ENCODE measurements at places on chromosomes 2 and 18.

DNA sequence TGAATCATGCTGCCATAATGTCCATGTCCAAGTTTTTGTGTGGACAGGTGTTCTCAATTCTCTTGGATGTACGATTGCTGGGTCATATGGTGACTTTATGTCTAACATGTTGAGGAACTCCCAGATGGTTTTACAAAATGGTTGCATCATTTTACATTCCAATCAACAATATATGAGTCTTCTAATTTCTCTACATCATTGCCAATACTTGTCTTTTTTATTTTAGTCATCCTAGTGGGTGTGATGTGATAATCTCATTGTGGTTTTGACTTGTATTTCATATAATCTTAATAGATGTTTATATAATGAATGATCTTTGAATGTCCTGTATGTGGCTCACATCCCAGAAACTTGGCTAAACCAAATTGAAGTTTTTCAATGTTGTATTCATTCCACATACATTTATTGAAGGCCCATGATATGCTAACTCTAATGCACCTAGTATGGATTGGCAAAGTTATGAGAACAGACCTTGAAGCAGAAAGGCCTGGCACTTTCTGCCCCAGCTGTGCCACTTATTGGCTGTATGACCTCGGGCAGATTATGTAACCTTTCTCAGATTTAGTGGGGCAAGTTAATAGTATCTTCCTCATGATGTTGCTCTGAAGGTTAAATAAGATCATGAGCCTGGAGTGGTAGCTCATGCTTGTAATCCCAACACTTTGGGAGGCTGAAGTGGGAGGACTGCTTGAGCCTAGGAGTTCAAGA lies 205.4 kb downstream of the RAB3GAP1 start:
- no peak for DNase-seq

DNA sequence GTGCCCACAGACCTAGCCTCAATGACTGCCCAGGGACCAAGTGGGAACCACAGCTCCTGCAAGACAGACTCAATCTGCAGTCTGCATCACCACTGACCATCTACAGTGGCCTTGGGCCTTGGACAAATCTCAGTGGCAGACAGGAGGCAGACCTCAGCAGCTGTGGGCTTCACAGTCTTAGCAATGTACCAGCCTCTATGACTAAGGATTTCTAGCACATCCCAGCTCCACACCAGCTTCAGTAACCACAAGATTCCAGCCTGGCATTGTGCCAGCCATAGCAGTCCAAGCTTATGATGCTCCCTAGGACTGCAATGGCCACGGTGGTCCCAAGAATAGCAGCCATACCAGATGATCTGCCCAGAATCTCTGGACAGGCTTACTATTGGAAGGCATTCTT lies 19.6 kb upstream of the WDR75 start:
- DNase-seq = no peak

GRCh38 chr2:161990741-161991140 lies 83.3 kb downstream of the DPP4 start:
- no peak for DNase-seq

- no peak for DNase-seq
These were observed 1059.2 kb upstream of the LRRTM1 start for GRCh38 chr2:81363800-81364199.

DNA sequence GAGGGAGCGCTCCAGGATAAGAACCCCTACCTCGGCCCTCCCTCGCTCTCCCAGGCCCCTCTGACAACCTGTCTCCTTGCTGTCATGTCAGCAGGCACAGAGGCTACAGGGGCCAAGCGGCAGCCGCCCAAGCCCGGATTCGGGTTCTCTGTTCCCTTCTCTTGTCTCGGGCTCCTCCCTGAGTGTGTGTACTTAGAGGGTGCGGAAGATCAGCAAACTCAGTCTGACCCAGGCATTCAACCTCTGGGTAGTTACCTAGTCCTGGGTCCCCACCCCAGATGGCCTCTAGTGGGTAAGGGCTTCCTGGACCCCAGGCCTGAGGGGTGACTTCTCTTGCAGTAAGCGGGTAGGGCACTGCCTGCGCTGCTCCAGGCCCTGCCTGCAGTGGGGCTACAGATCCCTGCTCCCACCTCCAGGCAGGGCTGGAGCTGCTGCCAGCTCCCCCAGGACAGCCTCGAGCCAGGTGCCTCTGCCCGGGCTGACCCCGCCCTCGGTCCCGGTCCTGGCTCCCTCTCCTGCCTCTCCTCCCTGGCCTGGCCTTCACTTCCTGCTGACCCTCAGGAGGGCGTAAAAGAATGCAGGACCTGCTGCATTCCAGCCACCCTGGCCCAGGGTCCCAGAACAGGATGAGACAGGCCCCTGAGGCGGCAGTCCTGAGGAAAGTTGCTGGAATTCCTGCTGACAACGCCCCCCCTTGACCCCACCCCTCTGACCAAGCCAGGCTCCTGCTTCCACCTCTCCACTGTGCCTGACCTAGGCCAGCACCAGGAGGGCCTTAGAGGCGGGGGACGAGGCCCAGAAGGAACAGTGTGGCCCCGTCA lies 22.0 kb downstream of the GPC1 start:
- no peak for DNase-seq

GRCh38 chr2:223460209-223460608 lies 142.0 kb downstream of the SCG2 start:
- DNase-seq = no peak

- no peak for DNase-seq
These were observed 24.6 kb downstream of the MAIP1 start for GRCh38 chr2:199979832-199980628.

DNA sequence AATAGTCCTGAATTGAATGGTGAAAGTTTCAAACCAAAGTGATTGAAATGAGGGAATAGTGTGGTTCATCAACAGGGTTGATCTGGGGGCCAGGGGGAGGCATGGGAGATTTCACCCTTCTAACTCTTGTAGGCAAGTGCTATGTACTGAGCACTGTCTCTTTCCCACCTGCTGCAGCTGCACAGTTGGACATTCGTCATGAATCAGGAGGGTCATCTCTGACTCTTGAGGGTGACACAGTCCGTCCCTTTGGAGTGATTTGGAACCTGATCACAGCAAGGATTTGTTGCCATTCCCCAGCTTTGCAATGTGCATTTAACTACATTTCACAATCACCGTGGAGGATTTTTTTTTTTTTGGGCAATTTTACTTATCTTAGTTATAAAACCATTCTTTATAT lies 224.6 kb downstream of the PHLPP1 start:
- no peak for DNase-seq

DNA sequence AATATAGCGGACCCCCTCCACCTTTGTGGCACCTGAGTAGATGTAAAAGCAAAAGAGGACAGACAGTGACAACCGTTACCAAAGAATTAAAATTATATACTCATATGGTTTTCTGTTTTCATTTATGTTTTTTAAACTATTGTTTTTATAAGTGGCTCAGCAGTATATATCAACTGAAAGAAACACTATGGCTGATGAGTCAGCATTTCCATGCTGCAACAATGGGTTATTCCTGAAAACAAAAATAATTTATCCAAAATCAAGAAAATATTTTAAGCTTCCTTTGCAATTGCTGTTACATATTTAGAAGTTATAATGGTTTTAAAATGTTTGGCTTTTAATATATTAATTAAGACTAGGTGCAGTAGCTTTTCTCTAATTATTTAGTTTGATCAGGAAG lies 17.7 kb downstream of the MRPS9 start:
- DNase-seq = no peak

GRCh38 chr2:80050246-80050645 lies 254.3 kb downstream of the LRRTM1 start:
- no peak for DNase-seq

- no peak for DNase-seq
These were observed 29.5 kb downstream of the OSBPL6 start for GRCh38 chr2:178223806-178224205.

- DNase-seq = no peak
These were observed 48.6 kb upstream of the RAPH1 start for GRCh38 chr2:203583701-203584100.

DNA sequence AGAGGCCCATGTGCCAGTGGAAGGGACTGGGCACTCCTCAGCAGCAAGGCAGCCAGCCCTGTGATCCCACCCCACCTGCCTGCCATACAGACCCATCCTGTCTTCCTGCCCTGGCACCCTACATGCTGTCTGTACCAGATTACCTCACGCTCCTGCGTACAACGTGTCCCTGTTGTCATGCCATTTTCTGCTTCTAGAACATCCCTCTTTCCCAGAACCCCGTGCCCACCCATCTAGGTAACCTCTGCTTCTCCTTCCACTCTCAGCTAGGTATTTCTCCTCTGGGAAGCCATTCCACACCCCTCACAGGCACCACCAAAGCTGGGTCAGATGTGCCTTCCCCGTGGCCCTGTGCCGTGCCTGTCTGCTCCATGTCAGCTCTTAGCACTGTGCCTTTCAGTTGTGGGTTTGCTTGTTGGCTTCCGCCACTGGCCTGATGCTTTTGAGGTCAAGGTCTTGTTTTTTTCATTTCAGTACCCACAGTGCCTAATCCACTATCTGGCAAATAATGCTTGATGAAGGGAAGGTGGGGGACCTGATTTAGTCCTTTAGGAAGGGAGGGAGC lies 71.7 kb upstream of the ALPP start:
- DNase-seq = no peak

DNA sequence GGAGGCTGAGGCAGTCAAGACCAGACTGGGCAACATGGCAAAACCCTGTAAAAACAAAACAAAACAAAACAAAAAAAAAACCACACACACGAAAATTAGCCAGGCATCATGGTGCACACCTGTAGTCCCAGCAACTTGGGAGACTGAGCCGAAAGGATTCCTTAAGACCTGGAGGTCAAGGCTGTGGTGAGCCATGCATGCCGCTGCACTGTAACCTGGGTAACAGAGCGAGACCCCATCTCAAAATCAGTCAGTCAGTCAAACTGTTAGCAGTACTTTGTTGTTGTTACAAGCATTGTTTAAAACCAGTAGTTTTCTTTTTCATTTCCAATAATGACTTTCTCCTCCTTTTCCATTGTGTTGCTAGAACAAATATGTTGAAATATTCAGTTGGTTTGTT lies 21.7 kb downstream of the EPB41L5 start:
- DNase-seq = no peak

GRCh38 chr2:222861411-222862105 lies 722 bp downstream of the ACSL3 start:
- peak; percentile 23 for DNase-seq

- DNase-seq = peak; percentile 25
These were observed 63.2 kb downstream of the GNAL start for GRCh38 chr18:11752116-11752911.

DNA sequence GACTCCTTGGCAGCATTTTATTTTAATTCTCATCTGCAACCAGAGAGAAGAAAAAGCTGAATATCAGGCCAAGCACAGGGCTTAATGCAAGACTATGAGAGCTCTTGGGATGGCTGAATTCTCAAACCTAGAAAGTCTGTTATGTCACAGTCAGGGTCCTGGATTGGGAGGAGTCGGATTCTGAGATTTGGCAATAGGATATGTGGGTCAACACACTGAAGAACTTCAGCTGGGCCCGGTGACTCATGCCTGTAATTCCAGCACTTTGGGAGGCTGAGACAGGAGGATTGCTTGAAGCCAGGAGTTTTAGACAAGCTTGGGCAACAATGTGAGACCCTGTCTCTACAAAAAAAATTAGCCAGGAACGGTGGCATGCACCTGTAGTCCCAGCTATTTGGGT lies 102.4 kb downstream of the COL3A1 start:
- DNase-seq = no peak

DNA sequence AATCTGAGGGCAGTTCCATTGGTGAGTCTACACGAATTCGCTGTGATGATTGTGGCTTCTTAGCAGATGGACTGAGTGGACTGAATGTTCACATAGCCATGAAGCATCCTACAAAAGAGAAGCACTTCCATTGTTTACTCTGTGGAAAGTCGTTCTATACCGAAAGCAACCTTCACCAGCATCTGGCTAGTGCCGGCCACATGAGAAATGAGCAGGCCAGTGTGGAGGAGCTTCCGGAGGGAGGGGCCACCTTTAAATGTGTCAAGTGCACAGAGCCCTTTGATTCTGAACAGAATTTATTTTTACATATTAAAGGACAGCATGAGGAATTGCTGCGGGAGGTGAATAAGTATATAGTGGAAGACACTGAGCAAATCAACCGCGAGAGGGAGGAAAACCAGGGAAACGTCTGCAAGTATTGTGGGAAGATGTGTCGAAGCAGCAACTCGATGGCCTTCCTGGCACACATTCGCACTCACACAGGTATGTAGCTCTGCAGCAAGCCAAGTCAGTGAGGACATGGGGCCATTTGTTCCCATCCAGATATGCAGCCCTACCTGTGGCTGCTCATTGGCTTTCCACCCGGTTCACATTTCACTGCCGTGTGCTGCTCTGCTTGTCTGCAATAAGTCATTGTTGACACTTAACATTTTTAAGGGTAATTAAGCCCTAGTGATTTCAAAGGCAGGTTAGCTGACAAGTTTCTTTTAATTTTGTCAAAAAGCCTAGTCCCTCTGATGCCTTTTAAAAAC lies 37.7 kb downstream of the ZNF407 start:
- DNase-seq = no peak

- no peak for DNase-seq
These were observed 97.7 kb downstream of the DPP4 start for GRCh38 chr2:161976295-161976694.

- no peak for DNase-seq
These were observed 27.9 kb upstream of the FHL2 start for GRCh38 chr2:105426626-105427292.

- DNase-seq = no peak
These were observed 1242.3 kb upstream of the CELF4 start for GRCh38 chr18:38807915-38808314.

- DNase-seq = no peak
These were observed 326.9 kb upstream of the TNP1 start for GRCh38 chr2:217186668-217187159.

DNA sequence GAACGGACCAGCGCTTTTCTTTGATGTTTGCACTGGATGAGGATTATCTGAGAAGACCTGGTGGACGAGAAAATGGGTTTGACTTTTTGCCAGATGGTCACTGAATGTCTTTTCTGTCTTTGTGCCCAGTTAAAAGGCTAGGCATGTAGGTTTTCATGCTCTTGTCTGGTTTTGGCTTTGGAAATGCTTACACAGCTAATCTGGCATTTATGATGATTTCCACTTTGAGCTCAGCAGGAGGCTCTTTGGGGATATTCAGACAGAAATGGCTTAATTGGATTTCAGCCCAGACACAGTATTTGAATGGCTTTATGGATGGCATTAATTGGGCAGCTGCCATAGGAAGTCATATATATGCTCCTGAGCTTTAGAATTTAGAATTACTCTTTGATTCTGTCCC lies 59.6 kb downstream of the NCK2 start:
- DNase-seq = no peak

DNA sequence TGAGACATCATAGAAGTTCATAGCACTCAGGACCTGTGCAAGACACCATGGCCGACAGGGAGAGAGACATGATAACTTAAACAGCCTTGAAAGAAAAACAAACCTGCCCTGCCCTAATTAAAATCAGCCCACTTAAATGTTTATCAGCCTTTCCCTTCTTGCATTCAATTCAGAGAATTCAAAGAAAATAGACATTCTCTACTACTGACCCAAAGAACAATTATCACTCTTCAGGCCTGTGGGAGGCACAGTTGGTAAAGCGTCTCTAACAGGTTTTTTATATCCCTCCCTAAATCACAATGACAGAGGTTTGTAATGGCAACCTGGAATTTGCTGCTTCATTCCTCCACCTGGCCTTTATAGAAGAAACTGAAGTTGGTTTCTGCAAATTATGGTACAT lies 1.7 kb downstream of the CDK15 start:
- no peak for DNase-seq

GRCh38 chr2:62934517-62934916 lies 116.1 kb upstream of the OTX1 start:
- DNase-seq = no peak

GRCh38 chr18:63319383-63320122 lies at the start of gene BCL2:
TSS of gene BCL2 (minus strand) at chr18:63319769.
- DNase-seq = no peak

All from GM18507 (cell line).